T-helper 9 cell (primary cell): ENCODE measurements at places on chromosomes 3 and 15.

- DNase-seq, result no peak
Measured at GRCh38 chr15:76011627-76012551, at the start of gene NRG4. NRG4 (minus strand) TSS chr15:76012424; CDS start chr15:76011230, 1,194 bp downstream.

GRCh38 chr3:160381470-160381869, 17.6 kb downstream of the IFT80 start:
- no peak for DNase-seq

DNA sequence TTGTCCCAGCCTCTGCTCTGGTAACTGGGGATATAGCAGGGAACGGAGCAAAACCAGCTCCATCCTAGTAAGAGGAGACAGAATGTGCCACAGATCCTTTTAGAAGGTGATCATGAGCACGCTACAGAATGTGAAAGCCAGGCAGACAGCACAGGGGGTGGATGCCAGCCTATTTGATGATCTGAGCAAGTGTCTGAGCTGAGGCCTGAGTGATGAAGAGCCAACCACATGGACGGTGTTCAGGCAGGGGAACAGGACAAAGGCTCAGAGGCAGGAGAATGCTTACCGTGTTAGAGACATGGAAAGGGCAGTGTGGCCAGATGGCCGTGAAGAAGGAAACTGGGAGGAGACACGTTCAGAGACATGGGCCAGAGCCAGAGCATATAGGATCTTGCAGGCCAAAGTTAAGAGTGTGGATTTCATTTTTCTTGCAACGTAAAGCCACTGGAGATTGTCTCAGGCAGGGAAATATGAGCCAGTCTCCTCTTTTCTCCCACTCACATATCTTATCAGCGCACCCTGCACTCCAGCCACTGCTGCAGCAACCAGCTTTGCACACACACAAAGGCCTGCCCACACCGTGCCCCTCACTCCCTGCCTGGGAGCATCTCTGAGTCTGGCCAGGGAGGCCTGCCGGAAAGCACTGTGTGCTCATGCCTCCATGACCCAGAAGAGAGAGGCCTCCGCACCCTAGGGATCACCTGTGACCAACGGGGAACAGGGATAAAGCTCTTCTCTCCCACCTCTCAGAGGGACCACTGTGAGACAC, 20.1 kb downstream of the RAB43 start:
- DNase-seq, result no peak

- no peak for DNase-seq
Measured at GRCh38 chr15:52822475-52822874, 32.3 kb upstream of the ONECUT1 start.

DNA sequence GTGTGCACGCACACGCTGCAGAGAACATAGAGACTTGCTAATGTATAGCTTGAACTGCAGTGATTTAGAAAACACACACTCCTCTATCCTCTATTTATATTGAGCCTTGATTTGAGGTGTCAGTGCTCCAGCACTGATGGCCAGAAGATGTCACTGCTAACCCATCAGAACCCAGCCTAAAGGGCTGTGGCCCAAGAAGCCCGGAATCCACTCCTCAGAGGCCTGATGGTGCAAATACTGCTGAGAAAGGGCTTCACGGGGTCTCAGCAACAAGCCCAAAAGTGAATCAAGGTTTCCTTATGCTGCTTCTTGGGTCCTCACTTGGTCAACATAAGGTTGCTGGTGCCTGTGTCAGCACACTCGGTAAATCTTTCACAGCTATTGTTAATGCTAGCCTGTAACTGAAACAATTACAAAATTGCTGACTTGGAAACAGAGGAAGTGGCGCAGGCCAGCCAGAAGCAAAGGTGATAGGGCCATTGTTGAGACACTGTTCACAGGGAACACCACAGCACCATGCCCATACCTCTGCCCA, 60.3 kb downstream of the HEG1 start:
- DNase-seq, result peak; percentile 13
